Stimulated activated CD4-positive, alpha-beta T cell treated with anti-CD3 and anti-CD28 coated beads, TNF-alpha, amount 100 ng/mL, for 1 hour (primary cell): ENCODE measurements at places on chromosomes 12 and 14.

DNA sequence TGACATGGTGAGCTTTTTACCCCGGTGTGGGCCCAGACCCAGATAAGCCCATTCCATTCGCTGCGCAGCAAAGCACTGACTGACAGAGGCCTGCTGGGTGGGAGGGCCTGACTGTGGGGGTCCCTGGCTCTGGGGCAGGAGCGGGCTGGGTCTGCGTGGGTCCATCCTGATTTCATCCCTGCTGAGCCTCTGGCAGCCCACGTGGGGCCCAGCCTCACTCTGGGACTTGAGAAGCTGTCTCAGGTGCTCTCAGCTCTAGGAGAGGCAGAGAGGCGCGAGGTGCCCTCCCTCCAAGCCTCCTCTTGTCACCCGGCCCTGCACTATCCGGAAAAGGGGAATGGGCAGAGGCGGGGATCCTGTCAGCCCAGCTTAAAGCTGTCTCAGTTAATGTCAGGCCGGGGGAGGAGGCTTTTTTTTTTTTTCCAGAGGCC lies 927 bp downstream of the ABCB9 start:
- no peak for DNase-seq

DNA sequence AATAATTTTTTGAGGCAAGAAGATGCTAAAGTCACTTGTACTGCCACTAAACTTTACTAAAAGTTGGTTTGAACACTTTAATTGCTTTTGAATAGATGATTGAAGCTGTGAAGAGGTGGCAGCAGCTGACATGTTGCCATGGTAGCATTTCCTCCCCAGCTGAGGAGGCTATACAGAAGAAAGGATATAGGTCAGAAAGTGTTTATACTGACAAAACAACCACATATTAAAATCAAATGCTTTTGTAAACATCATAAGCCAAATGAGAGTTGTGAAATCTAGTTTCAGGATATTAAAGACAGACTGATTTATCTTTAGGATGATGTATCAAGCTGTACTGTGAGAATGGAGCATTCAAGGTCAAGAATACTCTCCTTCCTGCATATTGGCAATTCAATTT lies 41.7 kb downstream of the TSPAN19 start:
- no peak for DNase-seq

DNA sequence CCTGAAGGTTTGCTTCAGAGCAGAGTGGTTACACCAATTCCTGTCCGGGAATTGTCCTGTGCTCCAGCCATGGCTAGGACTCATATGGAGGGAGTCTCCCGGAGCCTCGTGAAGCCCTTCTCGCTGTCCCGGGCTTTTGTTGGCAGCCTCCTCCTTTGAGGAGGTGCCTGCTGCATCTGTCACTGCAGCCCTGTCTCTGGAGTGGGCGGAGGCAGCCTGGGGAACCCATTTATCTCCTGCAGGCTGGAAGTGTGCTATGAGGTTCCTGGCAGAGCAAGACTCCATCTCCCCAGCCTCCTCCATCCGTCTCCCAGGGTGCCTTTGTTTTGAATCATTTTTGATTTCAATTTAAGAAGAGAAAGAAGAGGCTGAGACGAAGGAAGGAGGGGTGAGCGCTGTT lies 355.3 kb downstream of the GLT1D1 start:
- no peak for DNase-seq

DNA sequence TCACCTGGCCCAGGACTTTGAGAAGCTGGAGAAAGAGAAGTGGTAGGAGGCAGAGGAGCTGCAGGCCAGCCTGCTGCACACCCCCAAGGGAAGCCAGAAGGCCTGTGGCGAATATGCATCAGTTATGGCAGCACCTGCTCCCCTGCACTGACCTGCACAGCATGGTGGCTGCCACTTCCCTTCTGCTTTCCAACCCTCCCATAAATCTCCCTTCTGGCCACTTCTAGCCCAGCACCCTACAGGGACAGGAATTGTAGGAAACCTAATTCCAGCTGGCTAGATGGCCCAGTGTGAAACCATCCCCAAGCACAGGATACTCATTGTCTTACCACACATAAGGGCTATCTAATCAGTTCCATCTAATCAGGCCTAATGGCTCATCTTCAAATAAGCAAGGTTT lies 136.3 kb downstream of the TBX3 start:
- DNase-seq: no peak

GRCh38 chr12:3186546-3187215 lies 109.5 kb downstream of the TSPAN9 start:
- DNase-seq: no peak
